ENCODE measurements at places on chromosomes 7 and 10.

DNA sequence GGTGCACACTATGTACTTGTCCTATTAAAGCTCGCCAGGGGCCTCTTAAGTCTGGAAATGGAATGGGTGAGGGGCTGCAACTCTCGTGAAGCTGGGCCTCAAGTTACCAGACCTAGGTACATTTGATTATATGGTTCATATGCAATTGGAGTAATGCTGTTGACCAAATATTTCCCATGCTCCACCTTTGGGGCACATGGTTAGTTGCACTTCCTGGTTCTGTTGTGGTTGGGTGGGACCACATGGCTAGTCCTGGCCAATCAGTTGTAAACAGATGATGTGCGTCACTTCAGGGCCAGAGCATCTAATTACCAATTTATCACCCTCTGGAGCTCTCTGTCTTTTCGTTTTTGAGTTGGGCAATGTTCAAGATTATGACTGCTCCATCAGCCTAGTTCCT is 39.5 kb upstream of the OPN4 start:
- no peak for DNase-seq

GRCh38 chr7:37425498-37425897 is 23.2 kb downstream of the ELMO1 start:
- no peak for DNase-seq

DNA sequence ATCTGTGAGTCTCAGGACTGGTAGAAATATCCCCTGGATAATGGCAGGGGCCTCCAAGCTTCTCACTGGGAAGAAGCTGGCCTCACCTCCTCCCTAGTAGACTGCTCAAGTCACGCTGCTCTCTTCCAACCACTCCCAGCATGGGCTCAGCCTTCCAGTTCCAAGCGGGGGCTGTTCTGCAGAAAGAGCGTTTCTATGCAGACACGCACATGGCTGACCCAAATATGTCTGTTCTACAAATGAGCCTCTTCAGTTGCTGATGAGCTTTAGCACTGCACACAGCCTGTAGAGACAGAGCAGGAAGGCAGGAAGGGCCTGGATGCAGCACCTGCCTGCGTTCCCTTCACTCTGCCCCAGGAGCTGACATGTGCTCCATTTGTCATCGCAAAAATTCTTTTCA is 523.9 kb upstream of the MGMT start:
- no peak for DNase-seq

- no peak for DNase-seq
Measured at GRCh38 chr7:156773966-156774365, 119.0 kb downstream of the LMBR1 start.

DNA sequence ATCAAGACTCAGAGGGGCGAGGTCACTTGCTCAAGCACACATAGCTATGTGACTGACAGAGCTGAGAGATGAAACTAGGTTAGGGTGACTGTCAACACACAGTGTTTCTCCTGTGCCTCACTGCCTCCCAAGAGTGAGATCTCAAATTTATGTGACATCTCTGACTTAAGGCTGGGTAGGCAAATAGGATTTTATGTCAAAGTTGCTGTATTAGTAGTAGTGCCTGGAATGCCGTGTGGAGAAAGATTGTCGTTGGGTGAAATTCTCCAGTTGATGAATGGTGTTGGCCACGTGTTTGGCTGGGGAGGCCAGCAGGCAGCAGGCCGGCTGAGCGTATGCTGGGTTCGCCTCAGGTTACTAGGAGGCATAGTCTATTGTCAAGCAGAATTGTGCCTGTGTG is 148.3 kb upstream of the BMPER start:
- DNase-seq = no peak

DNA sequence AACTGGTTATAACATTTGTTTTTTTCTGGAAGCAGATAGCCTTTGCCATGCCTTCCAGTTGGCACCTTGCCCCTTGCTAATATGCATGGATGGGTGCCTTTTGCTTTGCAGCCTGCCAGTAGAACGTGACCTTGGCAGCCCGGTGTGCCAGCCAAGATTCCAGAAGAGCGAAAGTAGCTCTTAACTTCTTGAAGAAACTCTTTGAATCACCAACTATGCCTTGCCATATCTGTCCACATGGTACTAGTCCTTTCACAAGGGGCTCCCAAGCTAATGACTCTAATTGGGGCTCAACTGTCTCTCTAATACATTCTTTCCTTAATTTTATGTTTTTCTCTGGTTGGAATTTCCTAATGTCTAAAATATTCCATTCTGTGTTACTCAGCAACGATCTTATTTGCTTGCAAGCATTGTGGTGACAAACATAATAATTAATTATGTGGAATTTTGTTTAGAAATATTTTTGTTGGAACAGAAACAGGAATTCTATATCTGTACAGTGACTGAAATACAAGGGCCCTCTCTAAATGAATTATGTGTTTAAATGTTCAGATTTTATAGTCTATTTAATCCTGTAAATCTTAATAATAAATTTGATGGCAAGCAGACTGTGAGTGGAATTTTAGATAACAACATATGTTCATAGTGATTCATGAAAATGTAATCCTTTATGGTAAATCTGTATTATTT is 45.8 kb downstream of the HDAC9 start:
- DNase-seq = no peak

- no peak for DNase-seq
Measured at GRCh38 chr10:122657729-122658128, 41.9 kb downstream of the C10orf120 start.

- peak; percentile 23 for DNase-seq
Measured at GRCh38 chr10:64506963-64507362, 985.8 kb downstream of the REEP3 start.

DNA sequence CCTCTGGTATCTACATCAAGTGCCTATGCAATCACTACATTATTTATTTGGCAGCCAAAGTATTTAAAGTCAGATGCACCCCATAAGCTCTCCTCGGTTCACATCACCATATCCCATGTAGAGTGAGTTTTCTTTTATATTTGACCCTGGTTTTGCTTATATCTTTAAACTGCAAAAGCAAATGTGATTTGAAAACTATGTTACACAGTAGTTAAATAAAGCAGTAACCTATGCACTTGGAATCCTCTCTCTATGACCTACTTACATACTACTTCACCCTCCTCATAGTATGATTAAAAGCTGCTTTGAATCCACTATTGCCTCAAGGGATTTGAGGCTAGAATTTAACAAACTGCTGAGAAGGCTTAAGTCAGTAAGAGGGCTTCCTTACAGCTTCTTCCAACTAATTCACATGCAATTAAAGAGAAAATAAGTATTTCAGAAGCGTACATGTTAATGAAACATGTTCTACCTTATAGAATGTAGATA is 2.2 kb upstream of the CELF2 start:
- DNase-seq = no peak

GRCh38 chr7:48088559-48089045 is 463 bp upstream of the UPP1 start:
- peak; percentile 70 for DNase-seq

DNA sequence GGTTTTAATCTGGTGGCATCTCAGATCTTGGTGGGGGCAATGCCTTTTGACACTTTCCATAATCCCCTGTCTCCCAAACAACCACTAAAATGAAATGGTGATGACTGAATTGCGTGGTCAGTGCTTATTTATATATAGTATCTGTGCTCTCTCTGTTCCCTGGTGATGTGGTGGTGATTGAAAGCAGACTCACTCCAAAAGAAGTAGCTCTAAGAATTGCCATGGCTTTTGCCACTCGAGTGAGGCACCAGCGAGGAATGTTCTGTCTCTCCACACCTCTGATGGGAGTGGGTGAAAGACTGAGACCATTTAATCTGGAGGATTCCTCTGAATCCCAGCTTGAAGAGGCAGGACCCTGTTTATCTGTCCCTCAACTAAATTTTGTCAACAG is 2.8 kb downstream of the DUSP5 start:
- no peak for DNase-seq

GRCh38 chr7:128424686-128425275 is 15.0 kb upstream of the IMPDH1 start:
- DNase-seq = no peak

- no peak for DNase-seq
Measured at GRCh38 chr7:120030876-120031275, 242.1 kb upstream of the KCND2 start.

- no peak for DNase-seq
Measured at GRCh38 chr10:43772171-43772570, 123.5 kb upstream of the ZNF32 start.

DNA sequence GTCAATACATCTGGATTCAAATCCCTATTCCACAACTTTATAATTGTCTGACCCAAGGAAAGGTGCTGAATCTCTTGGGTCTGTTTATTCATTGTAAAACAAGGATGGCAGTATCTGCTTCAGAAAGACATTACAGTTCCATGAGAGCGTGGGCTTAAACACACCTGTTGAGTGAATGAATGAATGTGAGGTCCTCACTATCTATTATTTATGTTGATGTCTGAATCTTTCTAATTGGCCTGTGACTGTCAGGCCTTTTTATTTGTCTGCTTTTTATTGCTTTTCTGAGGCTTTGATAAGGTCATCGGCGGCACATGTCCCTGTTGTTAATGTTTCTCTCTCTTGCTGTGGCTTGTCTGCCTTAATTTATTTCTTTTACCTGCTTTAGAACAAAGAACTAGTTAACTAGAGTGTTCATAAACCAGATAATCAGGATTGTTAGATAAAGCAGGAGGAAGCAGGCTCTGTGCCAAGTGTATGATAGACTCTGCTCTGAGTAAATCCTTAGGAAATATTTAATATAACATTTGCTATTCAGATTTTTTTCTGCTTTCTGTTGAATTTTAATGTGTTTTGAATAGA is 42.3 kb upstream of the CYCS start:
- DNase-seq = no peak

GRCh38 chr10:35848412-35848811 is 206.3 kb upstream of the FZD8 start:
- no peak for DNase-seq

DNA sequence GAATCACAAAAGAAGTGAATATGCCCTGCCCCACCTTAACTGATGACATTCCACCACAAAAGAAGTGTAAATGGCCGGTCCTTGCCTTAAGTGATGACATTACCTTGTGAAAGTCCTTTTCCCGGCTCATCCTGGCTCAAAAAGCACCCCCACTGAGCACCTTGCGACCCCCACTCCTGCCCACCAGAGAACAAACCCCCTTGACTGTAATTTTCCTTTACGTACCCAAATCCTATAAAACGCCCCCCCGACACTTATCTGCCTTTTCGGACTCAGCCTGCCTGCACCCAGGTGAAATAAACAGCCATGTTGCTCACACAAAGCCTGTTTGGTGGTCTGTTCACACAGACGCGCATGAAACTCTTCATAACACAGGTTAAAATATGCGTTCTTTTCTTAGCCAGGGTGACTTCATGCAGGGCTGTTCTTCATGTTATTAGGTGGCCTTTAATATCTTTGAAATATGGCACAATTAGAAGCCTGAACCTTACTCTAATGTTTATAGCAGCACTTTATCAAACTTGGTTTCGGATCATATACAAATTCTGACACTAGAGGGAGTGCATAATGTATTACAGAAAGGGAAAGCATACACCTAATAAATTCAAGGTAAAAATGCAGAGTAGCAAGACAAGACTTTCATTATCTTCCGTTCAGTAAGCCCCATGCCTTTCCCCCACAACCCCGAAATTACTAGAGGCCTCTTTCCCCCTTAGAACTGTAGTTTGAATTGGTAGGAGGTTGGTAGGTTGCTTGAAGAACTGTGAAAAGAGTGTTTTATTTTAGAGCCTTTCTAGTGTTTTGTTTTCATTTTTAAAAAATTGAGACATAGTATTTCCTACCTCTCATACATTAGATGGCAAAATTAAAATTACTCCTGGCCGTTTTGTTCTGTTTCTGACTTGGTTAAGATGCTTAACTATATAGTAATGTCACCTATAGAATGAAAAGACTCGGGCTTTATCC is 117.9 kb downstream of the NPY start:
- no peak for DNase-seq

GRCh38 chr10:118234683-118235082 is 107.4 kb downstream of the FAM204A start:
- no peak for DNase-seq

GRCh38 chr10:48358162-48358561 is 51.7 kb downstream of the MAPK8 start:
- DNase-seq = no peak

Data from neural progenitor cell (in vitro differentiated cells).